ENCODE measurements at places on chromosomes 5 and 9.

DNA sequence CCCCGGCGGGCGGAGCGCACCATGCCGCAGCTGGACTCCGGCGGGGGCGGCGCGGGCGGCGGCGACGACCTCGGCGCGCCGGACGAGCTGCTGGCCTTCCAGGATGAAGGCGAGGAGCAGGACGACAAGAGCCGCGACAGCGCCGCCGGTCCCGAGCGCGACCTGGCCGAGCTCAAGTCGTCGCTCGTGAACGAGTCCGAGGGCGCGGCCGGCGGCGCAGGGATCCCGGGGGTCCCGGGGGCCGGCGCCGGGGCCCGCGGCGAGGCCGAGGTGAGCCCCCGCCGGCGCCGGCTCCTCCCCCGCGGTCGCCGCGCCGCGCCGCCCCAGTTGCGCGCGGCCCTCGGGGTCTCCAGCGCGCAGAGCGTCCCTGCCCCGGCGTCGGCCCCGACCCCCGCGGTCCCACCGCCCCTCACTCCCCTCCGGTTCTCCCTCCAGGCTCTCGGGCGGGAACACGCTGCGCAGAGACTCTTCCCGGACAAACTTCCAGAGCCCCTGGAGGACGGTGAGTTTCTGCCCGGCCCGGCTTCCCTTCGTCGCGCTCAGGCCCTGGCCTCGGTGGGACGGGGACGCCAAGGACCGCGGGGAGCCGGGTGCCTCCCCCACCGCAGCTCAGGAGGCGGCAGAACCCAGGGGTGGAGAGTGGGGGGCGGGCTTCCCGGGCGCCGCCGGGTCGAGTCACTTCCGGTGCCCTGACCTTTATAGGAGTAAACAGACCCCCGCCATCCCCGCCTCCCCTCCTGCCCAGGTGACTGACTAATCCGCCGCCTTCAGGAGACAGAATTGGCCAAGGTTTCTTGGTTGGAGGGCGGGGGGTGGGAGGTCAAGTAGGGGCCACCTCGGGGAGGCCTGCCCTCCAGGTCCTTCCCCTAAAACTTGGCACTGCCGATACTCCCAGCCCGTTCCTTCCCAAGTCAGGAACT is 665 bp downstream of the TCF7 start:
- no peak for DNase-seq

- DNase-seq: no peak
These were observed 782 bp downstream of the BICD2 start for GRCh38 chr9:92763721-92764380.

DNA sequence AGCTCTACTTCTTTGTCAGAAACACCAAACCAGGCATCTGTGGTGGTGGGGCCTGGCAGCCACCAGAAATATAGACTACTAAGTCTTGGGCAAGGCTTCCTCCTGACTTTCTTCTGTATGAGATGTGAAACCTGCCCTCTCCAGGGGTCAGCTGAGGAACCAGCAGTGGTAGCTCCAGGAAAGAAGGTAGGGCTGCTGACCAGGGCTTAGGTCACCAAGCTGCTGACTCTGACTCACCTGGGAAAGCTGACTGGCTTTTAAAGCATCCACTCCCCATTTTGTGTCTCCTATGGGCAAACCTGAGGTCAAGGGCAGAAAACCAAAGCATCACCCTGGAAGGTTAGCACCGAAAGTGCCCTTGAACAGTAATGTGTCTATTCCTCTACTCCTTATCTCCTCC is 10.4 kb upstream of the SH3TC2 start:
- no peak for DNase-seq

- DNase-seq: no peak
These were observed 32.8 kb downstream of the RHOBTB3 start for GRCh38 chr5:95763941-95764340.

- no peak for DNase-seq
These were observed 393 bp downstream of the SH3GLB2 start for GRCh38 chr9:129027685-129028191.

Data from left lobe of liver (tissue), 2 donors.